Posterior vena cava (tissue), 2 donors: ENCODE measurements at places on chromosomes 5 and 9. TPM values are rescaled to one million over a fixed set of nuclear protein-coding genes. Genes with fewer than 3 reads are reported as not detected.
A peak's percentile ranks its signal among the peaks of the same experiment; 100 is the strongest.

TXNDC8 gene
- total RNA-seq, result not detected

- DNase-seq, result no peak
Measured at GRCh38 chr5:37005252-37005651, 128.7 kb downstream of the NIPBL start.

DNA sequence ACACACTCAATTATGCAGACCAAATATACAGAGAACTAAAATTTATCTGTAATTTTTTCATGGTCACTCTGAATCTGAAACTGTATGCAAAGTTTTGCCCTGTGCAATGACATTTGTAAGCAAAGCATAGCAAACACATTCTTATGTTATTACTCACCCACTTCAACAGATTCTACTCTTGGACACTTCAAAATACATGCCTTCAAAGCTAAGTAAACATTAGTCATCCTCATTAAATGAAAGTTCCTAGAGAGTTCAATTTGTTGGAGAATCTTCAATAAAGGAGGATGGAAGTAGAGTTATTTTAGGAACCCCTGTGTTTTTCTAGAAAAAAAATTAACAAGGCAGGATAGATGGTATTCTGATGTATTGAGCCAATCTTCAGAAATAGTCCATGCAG lies 639.7 kb upstream of the C9orf72 start:
- no peak for DNase-seq

DNA sequence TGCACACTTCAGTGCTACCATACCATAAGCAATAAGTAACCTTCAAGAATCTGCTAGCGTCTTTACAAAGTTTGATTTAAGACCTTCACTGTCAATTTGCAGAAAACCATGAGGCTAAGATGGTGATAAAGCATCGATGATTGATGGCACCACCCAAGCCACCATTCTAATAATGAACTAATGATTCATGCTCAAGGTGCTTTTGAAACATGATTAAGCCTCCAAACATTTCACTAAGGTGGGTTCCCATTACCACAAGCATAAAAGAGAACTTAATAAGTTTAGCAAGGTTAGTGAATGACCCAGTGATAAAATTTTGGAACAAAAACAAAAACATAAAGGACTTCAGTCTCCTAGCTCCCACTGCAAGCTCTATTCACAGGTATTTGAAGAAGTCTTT lies 214.7 kb downstream of the FBXL17 start:
- no peak for DNase-seq

DNA sequence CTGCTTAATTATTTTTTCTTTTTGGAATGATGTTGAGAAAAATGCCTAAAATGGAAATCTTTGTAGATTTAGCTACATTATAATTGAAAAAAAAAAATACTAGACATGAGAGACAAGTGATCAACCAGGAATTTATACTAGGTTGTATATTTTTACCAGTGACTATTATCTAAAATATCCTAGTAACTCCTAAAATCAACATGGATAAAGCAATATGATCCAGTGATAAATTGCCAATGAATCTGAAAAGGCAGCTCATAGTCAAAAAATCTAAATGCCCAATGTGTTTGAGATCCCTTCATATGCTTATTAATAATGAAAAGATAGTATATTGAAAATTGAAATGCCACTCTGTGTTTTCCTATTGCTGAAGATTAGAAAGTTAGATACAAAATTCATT lies 778.2 kb downstream of the MTRR start:
- no peak for DNase-seq

DNA sequence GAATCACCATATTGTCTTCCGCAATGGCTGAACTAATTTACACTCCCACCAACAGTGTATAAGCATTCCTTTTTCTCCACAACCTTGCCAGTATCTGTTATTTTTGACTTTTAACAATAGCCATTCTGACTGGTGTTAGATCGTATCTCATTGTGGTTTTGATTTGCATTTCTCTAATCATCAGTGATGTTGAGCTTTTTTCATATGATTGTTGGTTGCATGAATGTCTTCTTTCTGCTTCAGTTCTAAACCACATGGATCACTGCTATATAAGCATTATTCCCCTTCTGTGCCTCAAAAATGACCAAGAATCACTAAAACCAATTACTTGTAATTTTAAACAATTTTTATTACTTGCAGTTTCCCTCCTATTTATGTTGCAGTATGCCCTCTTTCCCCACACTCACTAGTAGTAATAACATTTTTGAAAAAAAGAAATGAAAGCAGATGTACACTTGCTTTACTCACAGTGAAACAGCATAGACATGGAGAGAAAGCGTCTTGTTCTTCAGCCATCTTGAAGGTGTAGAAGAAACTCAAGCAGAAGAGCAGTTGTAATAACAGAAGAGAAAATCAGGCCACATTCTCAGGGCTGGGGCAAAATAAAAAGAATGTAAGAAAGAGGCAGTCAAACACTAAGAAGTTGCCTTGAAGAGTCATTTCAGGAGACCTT lies 4.5 kb upstream of the TMEM252 start:
- no peak for DNase-seq

LECT2 gene
- total RNA-seq, result not detected

DNM1 gene
- total RNA-seq, result 19.0 TPM

- DNase-seq, result peak; percentile 86
Measured at GRCh38 chr5:9350301-9350797, 195.5 kb downstream of the SEMA5A start.

GRCh38 chr9:133950629-133951111 lies 41.5 kb downstream of the VAV2 start:
- no peak for DNase-seq

- DNase-seq, result peak; percentile 58
Measured at GRCh38 chr5:68214482-68215207, 911 bp upstream of the PIK3R1 start.

DNA sequence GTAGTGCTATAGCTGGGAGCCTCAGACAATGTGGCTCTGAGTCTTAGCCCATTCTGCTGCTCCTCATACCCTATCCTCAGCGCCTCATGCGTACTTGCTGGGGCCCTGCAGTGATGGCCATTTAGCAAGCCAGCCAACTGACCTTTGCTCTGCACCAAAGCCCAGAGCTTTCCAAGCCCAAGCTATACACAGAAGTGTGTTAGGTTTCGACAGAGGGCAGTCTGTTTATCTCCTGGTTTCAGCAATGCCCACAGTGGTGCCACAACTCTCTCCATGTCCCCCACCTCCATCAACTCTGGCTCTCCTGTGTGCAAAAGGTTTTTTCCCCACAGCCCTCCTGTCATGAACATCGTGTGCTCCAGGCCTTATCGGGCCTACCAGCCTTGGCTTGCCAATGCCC lies 16.9 kb downstream of the GNG10 start:
- DNase-seq, result no peak

DNA sequence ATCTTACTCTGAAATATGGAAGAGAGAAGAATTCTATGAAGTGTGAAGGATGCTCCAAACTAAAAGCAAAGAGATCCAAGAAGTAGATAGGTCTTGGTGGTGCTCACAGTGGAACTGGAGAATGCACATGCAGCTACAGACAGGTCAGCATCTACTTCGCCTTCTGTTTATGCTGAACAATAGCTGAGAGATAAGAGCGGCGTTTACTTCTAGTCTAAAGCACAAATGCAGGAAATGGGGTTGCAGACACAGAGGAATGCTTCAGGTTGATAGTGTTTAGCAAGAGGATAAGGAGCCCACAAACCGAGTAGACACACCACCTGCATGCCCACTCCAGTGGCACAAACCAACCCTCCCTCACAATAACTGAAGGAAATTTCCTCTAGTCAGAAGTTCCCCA lies 180.0 kb upstream of the RGMB start:
- DNase-seq, result no peak

GRCh38 chr5:56359809-56360685 lies 126.9 kb upstream of the ANKRD55 start:
- no peak for DNase-seq
